ENCODE measurements at places on chromosomes 3 and 15.
A peak's percentile ranks its signal among the peaks of the same experiment; 100 is the strongest.

DNA sequence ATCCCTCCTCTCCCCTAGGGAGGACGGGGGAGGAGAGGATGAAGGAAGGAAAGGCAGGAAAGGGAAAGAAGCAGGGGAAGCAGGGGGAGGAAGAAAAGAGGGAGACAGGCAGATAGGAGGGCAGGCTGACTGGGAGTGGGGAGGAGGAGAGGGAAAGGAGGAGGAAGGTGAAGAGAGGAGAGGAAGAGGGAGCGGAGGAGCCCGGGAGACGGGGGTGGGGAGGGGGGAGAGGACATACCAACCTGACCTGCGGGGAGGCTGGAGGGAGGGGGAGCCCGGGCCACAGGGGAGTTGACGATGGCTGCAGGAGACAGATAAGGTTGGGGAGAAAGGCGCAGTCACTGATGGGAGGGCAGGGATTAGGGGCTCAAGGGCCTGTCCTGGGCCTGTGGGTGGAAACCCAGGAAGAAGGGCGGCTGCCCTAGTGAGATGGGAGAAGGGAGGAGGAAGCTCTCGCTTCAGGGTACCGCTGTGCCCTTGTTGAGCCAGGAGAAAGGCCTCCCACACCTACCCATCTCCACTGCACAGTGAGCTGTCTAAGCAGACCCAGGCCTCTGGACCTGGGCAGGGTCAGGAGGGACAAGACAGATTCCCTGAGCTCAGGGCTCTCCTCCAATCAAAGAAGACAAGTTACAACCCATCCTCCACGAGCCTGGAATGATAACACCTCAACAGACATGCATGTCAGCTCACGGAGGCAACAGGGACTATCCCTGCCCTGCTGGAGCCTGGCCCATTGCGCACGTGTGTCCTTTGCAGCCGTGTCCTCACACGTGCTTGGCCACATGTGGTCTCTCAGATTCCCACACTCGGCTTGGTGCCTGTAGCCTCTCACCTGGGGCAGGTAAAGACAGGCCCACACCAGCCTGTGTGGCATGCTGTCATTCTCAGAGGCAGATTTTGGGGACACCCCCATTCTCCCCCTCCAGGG is 27.9 kb downstream of the C3orf18 start:
- DNase-seq = no peak

- DNase-seq = no peak
These were observed 17.2 kb upstream of the ANKDD1A start for GRCh38 chr15:64894395-64895056.

- DNase-seq = no peak
These were observed 1.2 kb downstream of the KLHDC8B start for GRCh38 chr3:49172551-49173041.

DNA sequence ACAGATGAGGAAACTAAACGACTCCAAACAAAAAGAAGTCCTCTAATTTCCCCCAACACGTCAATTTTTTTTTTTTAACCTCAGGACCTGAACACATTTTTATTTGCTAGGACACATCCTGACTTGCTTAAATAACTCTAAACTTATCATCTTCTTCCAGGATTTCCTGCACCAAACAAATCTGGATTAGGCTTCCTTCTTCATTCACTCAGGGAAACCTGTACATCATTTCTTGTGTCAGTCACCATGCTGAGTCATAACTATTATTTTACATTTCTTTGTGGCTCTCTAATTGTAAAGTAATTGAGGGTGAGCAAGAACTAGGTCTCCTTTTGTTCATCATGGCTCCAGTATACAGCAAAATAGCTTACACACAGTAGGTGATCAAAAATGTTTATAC is 433.4 kb upstream of the GBE1 start:
- DNase-seq = no peak

DNA sequence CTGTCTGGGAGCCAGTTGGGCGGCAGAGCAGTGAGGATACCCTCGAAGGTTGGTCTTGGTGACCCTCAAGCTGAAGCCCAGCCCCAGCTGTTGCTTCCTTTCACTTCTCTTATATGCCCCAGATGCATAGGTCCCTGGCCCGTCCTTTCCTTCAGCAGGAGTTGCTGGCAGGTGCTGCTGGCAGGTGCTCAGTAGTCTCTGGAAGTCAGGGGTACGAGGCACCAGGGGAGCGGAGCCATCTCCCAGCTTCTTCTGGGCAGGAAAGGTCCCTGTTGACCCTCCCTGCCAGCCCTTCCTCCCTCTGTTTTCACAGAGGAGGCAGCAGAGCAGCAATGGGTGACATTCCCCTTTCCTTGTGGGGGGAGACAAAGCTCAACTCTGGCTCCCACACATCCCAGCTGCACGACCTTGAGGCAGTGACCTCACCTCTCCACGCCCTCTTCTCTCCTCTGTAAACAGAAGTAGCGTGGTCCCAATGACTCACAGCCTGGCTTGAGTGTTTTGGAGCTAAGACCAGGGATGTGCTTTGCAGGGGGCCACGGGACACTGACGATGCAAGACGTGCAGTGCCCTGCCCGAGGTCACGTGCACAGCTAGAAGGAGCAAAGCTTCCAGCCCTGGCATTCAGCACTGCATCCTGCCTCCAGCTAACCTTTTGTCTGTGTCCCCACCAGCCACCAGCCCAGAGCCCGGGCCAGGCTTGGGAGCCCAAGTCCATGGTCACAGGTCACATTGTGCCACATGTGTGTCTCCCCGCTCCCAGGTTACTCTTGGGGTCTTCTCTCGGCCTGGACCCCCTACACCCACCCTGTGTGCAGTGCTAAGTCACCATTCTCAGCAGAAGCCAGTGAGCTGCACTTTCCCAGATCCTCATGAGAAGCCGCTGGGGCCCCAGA is 49.7 kb downstream of the SLC6A6 start:
- DNase-seq = no peak

DNA sequence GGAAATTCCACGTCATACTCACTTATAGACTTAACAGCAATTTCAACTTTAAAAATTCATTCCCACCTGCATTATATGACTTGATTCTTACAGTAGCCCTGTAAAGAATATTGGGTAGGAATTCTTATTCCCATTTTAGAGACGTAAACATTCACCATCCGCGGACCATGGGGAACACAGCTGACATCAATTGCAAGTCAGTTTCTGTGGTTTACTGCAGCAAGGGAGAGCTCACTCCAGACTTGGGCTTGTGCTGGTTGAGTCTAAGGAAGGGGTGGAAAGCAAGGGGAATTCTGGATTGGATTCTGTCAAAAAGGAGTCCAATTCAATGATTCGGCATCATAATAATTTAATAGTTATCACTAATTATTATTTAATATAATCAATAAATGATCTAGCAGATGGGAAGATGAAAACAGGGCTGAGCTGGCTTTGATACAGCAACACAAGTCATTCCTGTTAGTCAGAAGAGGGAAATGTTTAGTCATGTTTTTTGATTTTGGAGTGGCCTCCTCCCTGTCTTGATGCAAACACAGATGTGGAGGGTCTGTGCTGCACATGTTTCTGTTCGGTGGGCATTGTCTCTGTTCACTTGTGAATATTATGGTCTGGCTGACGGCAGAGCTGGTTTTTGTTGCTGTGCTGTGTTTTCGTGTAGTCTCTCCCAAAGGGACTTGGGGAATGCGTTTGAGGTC is 9.7 kb downstream of the LIPC start:
- DNase-seq = no peak

DNA sequence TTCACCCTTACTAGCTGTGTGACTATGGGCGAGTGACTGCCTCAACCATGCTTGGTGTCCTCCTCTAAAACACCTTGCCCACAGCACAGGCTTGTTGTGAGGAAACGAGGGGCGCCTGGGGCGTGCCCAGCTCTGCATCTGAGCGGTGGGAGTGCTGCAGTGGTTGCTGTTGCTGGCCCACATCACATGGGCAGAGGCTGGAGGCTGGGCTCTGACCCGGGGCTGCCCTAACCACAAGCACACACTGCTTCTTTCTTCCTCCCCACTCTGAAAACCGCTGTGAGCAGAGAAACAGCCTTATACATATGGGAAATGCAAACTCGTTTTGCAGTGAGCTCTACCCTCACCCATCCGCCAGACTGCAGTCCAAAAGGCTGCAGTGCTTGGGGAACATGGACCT is 74.8 kb upstream of the RPL32 start:
- no peak for DNase-seq

GRCh38 chr3:13145826-13146642 is 72.8 kb upstream of the IQSEC1 start:
- no peak for DNase-seq

GRCh38 chr3:39376959-39377634 is 6.1 kb upstream of the SLC25A38 start:
- DNase-seq = no peak

GRCh38 chr3:127077068-127077467 is 94.2 kb downstream of the PLXNA1 start:
- no peak for DNase-seq

DNA sequence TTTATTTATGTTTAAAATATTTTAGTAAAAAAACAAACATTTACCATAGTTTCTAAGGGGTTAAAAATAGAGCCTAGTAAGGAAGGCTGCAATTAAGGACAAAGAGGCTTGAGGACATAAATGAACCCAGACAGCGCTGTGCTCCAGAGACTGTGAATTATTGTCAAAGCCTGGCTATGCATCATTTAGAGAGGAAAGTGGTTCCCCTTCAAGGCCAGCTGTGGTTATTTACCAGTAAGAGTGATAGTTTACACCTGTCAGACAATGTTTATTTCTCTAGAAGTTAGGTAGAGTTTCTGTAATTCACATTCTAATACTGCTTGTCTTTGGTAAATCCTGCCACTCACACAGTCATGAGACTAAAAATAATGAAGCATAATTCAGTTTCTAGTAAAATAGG is 32.4 kb upstream of the PIK3R4 start:
- DNase-seq = no peak

GRCh38 chr3:134287512-134287911 is 36.9 kb upstream of the RYK start:
- no peak for DNase-seq

GRCh38 chr3:113200946-113201345 is 10.4 kb upstream of the BOC start:
- DNase-seq = no peak

- DNase-seq = no peak
These were observed 8.6 kb downstream of the ZNF445 start for GRCh38 chr3:44468572-44469520.

- no peak for DNase-seq
These were observed 53.1 kb downstream of the TRANK1 start for GRCh38 chr3:36891701-36892160.

DNA sequence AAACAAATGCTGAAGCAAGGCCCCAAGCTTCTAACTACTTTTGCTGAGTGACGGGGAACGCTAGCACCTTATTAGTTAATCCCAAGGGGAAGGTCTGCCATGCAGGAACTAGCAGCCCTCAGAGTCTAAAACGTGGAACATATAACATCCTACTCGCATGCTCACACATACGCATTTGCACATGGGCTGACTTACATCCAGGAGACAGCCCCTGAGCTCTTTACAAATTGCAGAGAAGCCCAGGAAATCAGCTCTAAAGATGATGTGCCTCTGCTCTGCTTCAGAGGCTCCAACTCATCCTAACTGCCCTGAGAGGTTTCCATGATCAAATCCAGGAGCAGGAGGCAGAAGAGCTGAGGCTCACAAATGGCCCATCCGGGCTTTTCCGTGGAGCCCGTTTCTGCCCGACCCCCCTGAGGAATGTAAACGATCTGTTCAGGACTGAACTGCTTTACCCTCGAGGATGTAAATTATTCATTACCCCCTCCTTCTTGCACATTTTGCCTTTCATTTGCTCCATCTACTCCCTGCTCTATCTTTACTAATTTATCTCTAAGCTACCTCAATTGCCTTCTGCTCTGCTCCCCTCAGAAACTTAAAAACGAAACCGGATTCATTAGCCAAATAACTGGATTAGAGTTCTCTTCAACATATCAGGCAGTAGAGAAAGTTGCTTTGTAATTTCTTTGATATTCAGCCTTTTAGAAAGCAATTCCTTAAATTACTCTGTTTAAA is 141.9 kb upstream of the CCDC54 start:
- DNase-seq = no peak

DNA sequence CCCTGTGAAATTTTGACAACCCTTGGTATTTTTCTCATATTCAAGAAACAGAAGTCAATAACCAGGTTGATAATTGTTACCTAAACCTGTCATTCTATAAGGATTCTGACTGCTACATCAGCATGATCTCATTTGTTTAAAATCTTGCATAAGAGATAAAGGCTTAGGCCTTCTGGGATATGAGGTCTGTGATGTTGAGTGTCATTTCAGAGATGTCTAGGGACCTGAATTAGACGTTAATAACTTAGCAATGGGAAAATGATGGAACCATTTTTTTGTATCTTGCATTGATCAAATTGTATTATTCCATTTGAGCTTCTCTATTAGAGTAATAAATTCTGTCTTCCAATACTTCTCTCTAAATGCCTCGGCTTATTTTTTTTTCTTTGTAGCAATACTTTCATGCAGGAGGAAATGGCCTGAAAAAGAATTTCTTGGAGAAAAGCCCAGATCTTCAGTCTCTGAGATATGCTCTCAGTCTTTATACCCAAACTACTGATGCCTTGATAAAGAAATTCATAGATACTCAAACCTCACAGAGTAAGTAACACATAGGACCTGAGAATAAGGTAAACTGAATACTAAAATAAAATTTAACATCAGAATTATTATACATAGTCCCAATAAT is 589.3 kb downstream of the UNC13C start:
- DNase-seq = no peak

DNA sequence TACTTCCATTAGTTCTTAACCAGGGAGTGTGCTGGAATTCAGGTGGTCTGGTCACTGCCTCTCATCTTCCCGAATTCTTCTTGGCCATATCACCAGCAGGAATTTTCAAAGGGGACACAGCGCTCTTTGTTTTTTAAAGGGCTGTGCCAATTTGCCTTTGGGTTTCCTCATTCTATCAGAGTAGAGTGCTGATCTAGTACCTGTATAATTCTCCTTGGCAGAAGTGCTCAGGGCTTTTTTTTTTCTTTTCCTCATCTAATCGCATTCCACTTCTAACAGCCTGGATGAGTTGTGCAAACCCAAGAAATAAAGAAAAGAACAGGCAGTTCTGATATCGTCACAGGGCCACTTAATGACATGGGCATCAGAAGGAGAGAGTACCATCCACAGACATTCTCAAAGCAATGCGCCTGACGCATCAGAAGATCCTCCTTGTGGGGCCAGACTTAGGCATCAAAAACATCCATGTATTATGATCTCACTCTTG is 121.0 kb downstream of the ASB7 start:
- DNase-seq = no peak

- DNase-seq = no peak
These were observed 97.6 kb upstream of the FRMD4B start for GRCh38 chr3:69483449-69483848.

- DNase-seq = no peak
These were observed 57.9 kb downstream of the ARHGAP31 start for GRCh38 chr3:119352034-119352609.

GRCh38 chr3:195250473-195251251 is 20.3 kb downstream of the XXYLT1 start:
- no peak for DNase-seq

- DNase-seq = peak; percentile 35
These were observed 316.9 kb upstream of the ICE2 start for GRCh38 chr15:60795889-60796288.

DNA sequence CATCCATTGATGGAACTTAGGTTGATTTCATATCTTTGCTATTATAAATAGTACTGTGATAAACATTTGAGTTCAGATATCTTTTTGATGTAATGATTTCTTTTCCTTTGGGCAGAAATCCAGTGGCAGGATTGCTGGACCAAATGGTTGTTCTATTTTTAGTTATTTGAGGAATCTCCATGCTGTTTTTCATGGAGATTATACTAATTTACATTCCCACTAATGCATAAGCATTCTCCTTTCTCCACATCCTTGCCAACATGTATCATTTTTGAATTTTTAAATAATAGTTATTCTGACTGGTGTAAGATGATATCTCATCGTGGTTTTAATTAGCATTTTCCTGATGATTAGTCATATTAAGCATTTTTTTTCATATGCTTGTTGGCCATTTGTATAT is 144.0 kb upstream of the SUCLG2 start:
- DNase-seq = no peak

- no peak for DNase-seq
These were observed 56.4 kb downstream of the RPL39L start for GRCh38 chr3:187082758-187083375.
